ENCODE measurements at places on chromosomes 16 and 17.

DNA sequence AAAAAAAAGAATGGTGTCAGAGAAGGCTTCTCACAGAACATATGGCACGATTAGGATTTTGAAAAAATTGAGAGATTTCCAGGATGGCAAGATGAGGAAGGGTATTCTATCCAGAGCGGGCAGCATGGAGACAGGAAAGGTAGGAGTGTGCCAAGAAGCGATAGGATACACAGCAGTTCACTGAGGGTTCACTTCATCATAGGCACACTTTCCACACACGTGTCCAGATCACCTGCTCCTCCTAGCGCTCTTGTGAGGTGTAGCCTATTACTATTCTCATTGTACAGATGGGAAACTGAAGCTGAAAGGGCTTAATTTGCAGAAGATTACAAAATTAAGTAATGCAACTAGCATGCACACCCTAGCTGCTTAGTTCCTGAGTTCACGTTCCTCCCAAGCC, 6.2 kb upstream of the ELAC2 start:
- H3K4me3 ChIP-seq, result no peak overlapping the region
- no peaks in the 10 kb centered on the region for H3K4me1 ChIP-seq
- no peak for DNase-seq
- no peaks in the 10 kb centered on the region for H3K27me3 ChIP-seq
- no peak overlapping the region for H3K27ac ChIP-seq

- DNase-seq, result no peak
- H3K27me3 ChIP-seq, result no peaks in the 10 kb centered on the region
- no peak overlapping the region for H3K27ac ChIP-seq
- no peaks in the 10 kb centered on the region for H3K4me1 ChIP-seq
These were observed 133.4 kb downstream of the MAP2K6 start for GRCh38 chr17:69547947-69548346.

GRCh38 chr16:4654011-4654963, 29.7 kb downstream of the MGRN1 start:
- H3K36me3 ChIP-seq, result no peaks in the 10 kb centered on the region
- DNase-seq, result no peak
- peaks cover 1% of the 10 kb centered on the region for H3K4me1 ChIP-seq
- H3K4me3 ChIP-seq, result no peak overlapping the region
- no peaks in the 10 kb centered on the region for H3K27me3 ChIP-seq
- no peak overlapping the region for H3K27ac ChIP-seq

- DNase-seq, result no peak
- no peaks in the 10 kb centered on the region for H3K27me3 ChIP-seq
- H3K27ac ChIP-seq, result no peak overlapping the region
- H3K36me3 ChIP-seq, result no peaks in the 10 kb centered on the region
- no peaks in the 10 kb centered on the region for H3K4me1 ChIP-seq
These were observed 42.2 kb downstream of the VAC14 start for GRCh38 chr16:70758786-70759185.

DNA sequence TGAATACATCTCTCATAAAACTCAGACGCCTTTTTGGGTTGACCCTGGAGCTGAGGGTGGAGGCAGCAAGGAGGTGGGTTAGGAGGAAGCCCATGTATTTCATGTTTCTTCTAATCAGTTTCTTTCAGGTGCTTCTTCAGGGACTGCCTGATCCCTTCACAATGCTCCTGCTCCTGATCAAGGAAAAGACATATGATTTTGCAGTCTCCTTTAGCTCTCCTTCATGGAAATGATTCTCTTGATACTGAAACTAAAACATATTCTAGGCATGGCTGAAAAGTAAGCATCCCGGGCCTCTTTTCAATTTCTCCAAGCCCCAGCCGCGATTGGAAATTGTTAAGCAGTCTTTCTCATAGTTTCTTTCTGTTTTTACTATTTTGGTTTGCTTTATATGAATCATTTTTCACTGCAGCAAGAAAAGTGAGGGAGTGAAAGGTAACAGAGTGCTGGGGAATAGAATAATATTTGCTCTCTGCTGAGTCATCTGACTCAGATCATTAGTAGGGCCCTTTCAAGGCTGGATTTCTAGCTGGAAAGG, 730.7 kb downstream of the CDH11 start:
- H3K36me3 ChIP-seq, result no peaks in the 10 kb centered on the region
- no peaks in the 10 kb centered on the region for H3K27me3 ChIP-seq
- no peak for DNase-seq
- no peaks in the 10 kb centered on the region for H3K4me1 ChIP-seq
- peak overlapping the region; percentile 18 for H3K4me3 ChIP-seq

DNA sequence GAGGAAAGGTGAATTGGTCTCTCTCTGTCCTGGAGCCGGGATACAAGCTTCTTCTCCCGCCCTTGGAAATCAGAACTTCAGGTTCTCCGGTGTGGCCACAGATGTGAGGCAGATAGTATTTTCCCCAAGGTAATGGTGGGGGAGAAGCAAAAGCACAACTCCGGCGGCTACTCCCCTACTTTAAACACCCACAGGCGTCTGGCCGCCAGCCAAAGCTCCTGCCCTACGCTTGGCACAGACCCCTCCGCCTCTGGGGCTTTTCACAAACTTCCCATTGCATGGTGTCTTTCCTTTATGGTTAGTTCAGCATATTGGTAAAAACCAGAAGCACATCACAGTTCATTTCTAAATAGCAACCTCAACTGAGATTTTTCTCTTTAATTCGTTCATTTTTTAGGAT, 39.4 kb upstream of the B4GALNT2 start:
- H3K27ac ChIP-seq, result no peak overlapping the region
- no peaks in the 10 kb centered on the region for H3K4me1 ChIP-seq
- no peaks in the 10 kb centered on the region for H3K27me3 ChIP-seq
- no peak for DNase-seq

DNA sequence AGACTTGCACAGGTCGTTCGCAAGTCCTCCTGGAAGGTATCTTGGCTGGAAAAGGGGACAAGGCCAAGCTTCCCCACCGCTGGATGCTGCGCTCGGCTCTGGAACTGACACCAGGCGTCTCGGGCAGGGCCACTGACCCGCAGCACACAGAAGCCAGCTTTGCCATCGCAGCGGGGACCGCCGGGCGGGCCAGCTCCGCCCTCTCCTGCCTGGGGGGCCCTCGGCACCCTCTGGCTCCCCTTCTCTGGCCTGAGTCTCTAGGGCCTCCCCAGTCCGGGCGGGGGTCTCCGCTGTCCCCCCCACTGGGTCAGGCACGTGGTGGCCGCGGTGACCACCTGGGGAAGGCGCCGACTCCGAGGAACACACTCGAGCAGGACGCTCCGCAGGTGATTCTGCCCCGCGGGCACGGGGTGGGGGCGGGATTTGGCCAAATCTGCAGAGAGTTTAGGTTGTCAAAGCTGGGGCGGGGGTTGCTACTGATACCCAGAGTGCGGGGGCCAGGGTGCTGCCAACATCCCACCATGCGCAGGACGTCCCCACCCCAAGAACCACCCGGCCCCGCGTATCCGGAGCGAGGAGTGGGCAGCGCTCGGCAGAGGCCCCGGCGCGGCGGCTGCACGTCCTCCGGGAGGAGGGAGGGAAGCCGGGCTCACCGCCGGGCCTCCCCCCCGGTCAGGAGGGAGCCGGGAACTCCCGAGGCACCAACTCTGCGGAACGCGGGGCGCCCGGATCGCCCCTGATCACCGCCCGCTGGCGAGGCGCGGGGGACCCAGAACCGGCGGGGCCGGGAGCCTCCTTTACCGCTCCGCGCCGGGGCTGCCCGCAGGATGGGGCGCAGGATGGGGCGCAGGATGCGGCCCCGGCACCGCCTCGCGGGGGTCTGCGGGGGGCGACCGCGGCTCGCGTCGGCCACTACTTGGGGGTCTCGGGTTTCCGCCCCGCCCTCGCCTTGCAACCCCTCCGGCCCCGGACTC, 744 bp upstream of the METRNL start:
- peak overlapping the region; percentile 63 for H3K27ac ChIP-seq
- no peaks in the 10 kb centered on the region for H3K4me1 ChIP-seq
- no peaks in the 10 kb centered on the region for H3K36me3 ChIP-seq
- H3K4me3 ChIP-seq, result peak overlapping the region; percentile 63
- H3K27me3 ChIP-seq, result no peaks in the 10 kb centered on the region

DNA sequence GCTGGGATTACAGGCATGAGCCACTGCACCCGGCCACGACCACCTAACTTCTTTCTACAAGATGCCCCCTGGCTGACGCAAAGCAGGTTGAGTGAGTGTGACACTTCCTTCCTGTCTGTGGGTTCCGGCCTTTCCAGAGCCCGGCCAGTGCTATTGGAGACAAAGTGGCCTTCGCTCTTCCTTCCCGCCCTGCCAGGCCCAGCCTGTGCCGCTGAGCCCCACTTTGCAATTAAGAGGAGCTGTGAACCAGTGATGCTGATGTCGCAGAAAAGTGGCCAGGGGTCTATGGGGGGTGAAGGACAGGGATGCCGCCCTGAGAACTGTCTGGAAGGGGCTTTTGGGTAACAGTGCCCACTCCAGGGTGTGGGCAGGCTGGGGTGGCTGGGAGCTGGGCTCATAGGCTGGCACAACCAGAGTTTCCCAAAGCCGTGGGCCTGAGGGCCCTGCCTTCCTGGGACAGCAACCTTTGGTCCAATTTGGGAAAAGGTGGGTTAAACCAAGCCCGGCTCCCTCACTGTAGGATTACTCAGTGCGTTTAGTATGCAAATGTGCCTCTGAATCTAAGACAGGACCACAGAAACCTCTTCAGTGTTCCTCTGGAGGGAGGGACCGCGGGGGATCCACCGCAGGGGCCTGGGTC, 174.9 kb downstream of the SEC14L1 start:
- H3K4me3 ChIP-seq, result no peak overlapping the region
- no peaks in the 10 kb centered on the region for H3K36me3 ChIP-seq
- H3K27me3 ChIP-seq, result no peaks in the 10 kb centered on the region
- peak overlapping the region; percentile 81 for H3K27ac ChIP-seq

DNA sequence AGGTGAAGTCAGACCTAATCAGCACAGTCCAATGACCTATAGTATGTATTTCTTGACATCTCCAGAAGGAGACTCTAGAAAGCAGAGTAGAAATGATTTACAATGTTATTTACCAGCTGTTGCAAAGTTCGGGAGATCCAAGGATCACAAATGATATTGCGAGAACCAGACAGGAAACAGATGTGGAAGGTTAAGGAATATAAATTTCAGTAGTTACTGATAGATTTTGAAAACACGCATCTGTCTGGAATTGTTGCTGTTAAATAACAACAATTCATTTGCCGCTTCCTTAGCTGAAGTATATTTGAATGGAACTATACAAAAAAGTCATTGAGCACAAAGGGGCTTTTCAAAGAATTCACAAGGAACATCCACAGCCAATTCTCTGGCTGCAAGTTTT, 72.0 kb downstream of the STXBP4 start:
- no peak overlapping the region for H3K4me3 ChIP-seq
- no peak overlapping the region for H3K27ac ChIP-seq
- H3K4me1 ChIP-seq, result no peaks in the 10 kb centered on the region
- no peak for DNase-seq
- H3K36me3 ChIP-seq, result no peaks in the 10 kb centered on the region

DNA sequence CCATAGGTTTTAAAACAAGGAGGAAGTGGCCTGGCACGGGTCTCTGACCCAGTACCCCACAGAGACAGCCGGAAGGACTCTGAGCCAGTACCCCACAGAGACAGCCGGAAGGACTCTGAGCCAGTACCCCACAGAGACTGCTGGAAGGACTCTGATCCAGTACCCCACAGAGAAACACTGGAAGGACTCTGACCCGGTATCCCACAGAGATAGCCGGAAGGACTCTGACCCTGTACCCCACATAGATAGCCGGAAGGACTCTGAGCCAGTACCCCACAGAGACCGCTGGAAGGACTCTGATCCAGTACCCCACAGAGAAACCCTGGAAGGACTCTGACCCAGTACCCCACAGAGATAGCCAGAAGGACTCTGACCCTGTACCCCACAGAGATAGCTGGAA, 49.0 kb downstream of the TRARG1 start:
- DNase-seq, result no peak
- H3K4me3 ChIP-seq, result no peak overlapping the region
- H3K36me3 ChIP-seq, result no peaks in the 10 kb centered on the region
- H3K27ac ChIP-seq, result no peak overlapping the region

- H3K27ac ChIP-seq, result peak overlapping the region; percentile 99
- H3K27me3 ChIP-seq, result no peaks in the 10 kb centered on the region
- H3K4me1 ChIP-seq, result peaks cover 9% of the 10 kb centered on the region
- H3K36me3 ChIP-seq, result no peaks in the 10 kb centered on the region
These were observed 491 bp downstream of the IST1 start for GRCh38 chr16:71895679-71896365.

DNA sequence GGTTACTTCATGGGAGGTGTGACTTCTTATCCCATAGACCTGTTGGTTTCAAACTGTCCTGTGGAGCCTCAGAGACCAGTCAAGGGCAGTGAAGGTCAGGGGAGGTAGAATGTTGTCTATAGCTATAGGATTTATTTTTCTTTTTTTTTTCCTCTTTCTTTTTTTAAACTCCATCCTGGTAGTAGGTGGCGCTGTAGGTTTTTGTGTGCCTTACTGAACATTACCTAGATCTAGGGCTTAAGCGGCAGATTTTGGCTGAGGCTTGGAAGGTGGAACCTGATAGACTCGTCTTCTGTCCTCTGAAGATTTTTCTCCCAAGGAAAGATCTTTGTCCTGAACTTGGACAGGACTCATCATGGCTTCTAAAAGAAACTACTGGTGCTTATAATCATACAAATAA, 8.2 kb upstream of the LASP1NB start:
- H3K27me3 ChIP-seq, result no peaks in the 10 kb centered on the region
- H3K36me3 ChIP-seq, result no peaks in the 10 kb centered on the region
- no peak overlapping the region for H3K4me3 ChIP-seq
- no peak for DNase-seq
- no peak overlapping the region for H3K27ac ChIP-seq

DNA sequence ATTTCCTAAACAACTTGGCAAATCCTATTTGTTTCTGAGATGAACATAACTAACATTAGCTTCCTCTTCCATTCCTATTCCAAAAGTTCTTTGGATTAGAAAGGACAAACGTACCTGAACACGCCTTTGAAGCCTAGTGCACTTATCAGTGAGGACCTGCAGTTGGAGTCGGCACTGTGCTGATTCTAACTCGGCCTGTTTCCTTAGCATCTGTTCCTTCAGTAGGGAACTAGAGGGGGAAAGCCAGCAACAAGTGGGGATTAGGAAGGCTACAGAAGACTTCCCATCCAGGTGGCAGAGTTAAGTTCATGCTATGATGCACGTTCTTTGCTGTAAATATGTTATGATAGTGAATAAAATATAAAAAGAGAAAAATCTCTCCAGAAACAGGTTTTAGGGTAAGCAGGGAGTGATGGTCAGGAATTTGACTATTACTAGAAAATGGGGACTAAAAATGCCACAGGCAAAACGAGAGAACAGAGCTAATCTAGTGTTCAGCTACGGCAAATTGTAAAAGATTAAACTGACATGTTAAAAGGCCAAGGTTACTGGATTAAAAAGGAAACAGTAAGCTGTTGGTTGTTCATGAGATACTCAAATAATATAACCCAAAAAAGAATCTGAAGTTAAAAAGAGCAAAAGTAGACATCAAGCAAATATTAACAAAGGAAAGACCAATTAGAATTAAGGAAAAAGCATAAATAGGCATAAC, 28.8 kb downstream of the RFWD3 start:
- no peak overlapping the region for H3K4me3 ChIP-seq
- no peak overlapping the region for H3K27ac ChIP-seq
- H3K36me3 ChIP-seq, result no peaks in the 10 kb centered on the region

DNA sequence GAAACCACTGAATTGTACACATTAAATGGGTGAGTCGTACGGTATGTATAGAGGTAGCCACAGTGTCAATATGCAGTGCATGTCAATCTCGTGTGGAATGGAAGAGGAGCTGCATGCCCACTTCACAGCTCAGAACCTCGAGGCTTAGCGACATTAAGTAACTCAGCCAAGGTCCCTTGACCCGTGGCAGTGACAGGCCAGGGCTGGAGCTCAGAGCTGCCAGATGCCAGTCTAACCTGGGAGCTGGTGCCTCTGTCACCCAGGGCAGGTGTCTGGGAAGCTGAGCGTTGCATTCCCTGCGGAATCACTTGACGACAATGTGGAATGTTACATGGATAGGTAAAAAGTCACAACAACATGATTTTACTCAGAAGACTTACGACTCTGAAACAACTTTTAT, 298.1 kb downstream of the FOXL1 start:
- no peak for DNase-seq
- H3K36me3 ChIP-seq, result no peaks in the 10 kb centered on the region
- H3K27ac ChIP-seq, result no peak overlapping the region
- H3K27me3 ChIP-seq, result no peaks in the 10 kb centered on the region
- no peaks in the 10 kb centered on the region for H3K4me1 ChIP-seq
- no peak overlapping the region for H3K4me3 ChIP-seq
